ENCODE measurements at places on chromosomes 6 and 20.

- ATAC-seq: no peak
These were observed 10.4 kb downstream of the CALHM6 start for GRCh38 chr6:116471531-116471930.

- peak; percentile 75 for ATAC-seq
These were observed 302.7 kb upstream of the ZFP64 start for GRCh38 chr20:52494244-52494643.

- ATAC-seq: peak; percentile 91
These were observed 9.7 kb upstream of the HSP90AB1 start for GRCh38 chr6:44237021-44237812.

DNA sequence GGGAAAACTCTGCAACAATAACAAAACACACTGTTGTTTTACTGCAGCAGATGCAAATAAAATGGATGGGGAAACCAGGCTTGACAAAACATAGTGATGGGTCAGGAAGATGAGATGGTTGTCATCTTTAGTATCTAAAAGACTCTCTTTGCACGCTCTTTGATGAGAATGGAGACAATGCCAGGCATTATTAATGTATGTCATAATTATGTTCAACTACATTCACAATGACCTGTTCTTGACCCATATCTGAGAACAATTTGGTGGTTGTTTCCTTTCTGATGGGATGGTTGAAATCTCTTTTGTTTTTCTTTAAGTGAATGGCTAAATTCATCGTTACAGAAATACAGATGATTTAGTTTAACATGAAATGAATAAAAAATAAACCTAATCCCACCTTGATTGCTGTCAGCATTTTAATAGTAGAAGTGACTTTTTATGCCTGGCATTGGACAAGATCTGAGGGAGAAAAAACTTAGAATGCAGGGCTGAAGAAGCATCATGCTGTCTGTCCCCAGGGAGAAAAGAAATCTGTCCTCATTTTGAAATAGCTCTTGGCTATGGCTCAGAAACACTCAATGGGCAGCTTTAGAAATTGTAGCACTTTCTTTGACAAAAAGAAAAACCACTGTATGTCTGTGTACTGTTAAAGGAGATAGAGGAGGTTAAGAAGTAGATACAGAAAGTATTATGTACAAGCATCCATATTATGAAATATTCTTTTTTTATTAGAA is 12.4 kb upstream of the GRIK2 start:
- no peak for ATAC-seq

- ATAC-seq: no peak
These were observed 4.4 kb upstream of the WFDC8 start for GRCh38 chr20:45583502-45583901.

DNA sequence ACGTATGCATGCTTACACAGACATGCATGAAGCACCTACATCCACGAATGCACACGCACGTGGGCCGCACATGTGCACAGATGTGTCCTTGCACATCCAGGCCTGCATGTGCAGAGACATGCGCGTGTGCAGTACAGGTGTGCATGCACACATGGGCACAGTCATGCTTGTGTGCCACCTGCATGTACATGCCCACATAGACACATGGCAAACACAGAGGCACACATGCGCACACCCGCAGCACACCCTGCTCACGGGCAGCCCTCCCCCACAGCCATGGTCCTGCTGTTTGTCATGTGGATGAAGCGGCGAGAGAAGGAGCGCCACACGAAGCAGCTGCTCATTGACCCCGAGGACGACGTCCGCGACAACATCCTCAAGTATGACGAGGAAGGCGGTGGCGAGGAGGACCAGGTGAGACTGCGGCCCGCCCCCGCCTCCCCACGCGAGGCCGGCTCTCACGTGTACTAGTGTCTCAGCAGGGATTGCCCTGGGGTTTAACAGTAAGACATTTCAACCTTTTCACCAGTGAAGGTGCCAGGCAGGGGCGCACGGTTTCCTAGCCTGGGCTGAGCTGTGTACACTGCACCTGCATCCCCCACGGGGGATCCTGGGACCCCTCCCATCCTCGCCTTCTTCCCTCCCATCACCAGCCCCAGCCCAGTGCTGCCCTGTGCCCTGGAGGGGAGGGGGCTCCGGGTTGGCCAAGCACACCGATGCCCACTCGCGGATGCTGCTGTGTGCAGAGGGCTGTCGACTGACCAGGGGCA is 132.8 kb downstream of the TAF4 start:
- ATAC-seq: no peak

DNA sequence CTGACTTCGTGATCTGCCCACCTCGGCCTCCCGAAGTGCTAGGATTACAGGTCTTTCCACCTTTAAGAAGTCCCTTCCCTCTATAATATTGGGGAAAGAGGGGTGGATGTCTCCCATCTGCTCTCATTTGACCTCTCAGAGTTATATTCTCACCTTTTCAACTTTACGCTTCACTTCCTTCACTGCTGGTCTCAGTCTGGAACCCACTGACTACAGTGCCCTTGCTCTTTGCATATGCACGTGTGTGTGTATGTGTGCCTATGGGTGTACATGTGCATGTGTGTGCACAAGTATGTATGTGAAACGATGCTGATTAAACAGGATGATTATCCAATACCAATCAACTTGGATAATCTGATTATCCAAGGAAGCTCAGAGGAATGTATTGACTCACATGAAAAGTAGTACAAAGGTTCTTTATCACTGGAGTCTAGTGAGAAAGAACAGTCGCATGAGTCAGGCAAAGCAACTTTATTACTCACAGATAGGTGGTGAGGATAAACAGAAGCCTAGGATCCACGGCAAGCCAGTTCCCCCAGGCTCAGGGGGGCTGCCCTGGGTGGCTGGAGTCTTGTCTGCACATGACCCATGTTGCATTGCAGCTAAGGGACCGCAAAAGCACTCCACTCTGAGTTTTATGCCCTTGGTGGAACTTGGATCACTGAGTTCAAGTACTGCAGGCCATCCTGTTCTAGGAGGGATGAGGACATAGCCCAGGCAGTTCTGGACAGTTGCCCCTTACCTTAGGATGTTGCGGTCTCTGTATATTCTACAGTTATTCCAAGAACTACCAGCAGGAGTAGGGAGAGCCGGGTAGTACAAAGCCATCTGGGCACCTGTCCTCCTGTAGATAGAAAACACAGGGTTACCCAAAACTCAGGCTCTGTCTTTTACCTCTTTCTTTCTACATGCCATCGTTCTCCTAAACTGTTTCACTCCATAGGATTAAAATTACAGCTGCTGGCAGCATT is 50.9 kb downstream of the SNRNP48 start:
- no peak for ATAC-seq

Data from motor neuron (in vitro differentiated cells).